ENCODE measurements at places on chromosomes 3 and 15.

- peak; percentile 77 for DNase-seq
Observed at GRCh38 chr3:190321789-190322603, at the start of gene CLDN1. Gene CLDN1 (minus strand): TSS chr3:190322446. CDS start chr3:190322206, 240 bp downstream.

DNA sequence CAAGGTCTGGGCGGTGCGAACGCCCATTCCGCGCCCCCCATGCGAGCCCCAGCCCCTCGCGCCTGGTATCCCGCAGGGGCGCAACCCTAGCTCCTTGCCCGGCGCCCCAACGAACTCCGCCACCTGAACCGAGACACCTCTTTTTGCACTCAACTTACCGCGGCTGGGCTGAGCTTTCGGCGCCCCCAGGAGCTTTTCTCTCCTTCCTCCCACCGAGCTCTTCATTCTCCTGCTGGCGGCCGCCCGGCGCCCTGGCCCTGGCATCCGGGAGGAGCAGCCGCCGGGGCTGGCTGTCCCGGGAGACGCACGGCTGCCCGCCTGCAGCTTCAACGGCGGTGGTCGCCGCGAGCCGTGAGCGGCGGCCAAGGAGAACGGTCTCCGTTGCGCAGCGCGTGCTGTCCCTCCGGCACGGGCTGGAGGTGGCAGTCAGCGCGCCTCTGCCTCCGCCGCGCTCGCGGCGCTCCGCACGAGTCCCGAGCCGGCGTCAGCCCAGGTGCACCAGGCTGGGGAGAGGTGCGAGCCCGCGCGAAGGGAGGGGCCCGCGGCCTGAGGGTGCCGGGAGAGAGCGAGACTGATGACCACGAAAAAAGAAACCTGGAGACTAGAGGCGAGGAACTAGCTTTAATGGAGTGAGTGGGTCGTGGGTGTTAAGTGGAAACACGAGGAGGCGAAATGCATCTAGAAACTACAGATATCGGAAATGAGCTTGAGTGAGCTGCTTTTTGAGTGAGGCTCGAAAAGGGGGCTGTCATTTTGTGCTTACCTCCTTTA lies 621.5 kb upstream of the ZNF385D start:
- DNase-seq: no peak

DNA sequence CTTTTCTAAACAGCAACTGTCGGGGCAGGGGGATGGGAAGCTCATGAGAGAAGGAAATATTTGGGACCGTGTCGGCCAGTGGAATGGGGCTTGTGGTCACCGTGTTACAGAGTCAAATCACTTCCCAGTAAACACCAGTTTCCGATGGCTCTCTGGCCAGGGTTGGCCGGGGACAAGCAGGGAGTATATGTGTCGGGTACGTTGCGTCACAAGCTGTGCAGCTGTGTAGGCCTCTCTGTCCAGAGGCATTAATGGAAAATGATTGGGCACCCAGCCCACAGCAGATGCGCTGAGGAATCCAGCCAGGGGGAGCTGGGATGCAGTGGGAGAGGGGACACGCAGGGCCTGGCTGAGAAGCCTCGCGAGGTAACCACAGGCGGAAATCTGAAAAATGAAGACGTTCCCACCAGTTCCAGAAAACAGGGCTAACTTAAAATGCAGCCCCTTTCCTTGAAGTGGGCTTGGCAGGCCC lies 15.8 kb upstream of the ALDH1A3 start:
- DNase-seq: peak; percentile 98

GRCh38 chr3:154274348-154274747 lies 49.9 kb downstream of the DHX36 start:
- no peak for DNase-seq

DNA sequence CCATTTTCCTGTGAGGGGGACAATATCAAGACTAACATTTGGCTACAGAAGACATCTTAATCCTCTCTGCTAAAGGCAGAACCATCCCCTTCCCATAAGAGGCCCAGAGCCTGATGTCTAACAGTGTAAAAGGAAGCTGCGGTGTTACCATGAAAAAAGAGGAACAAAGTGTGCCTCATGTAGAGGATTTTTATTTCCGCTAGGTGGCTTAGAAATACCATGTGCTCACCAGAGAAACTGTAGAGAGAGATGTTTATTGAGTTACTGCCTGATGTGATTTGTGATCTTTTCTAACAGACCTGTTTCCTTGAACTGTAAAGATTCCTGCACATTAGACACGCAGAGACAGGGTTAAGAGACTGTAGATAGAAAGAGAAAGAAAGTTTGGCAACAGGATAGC lies 22.0 kb downstream of the OR5H15 start:
- DNase-seq: no peak

All from fibroblast of villous mesenchyme (primary cell).